Amniotic stem cell (primary cell): ENCODE measurements at places on chromosomes 1 and 21.

DNA sequence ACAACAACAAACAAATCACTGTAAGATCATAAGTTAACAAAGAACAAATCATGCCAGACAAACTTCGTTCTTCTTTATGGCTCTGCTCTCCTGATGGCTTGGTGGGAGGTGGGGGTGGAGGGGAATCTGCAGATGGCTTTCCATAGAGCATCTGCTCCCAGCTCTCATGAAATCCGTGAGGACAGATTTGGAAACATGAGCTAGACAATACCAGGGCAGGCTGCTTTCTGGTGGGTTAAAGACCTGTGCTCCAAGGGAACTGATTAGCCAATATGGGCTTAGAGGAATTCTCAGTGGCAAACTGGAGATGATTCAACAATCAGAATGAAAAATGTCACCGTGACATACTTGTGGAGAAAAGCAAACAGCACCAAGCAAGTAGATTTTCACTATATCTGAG lies 69.4 kb upstream of the TLR5 start:
- DNase-seq: no peak

DNA sequence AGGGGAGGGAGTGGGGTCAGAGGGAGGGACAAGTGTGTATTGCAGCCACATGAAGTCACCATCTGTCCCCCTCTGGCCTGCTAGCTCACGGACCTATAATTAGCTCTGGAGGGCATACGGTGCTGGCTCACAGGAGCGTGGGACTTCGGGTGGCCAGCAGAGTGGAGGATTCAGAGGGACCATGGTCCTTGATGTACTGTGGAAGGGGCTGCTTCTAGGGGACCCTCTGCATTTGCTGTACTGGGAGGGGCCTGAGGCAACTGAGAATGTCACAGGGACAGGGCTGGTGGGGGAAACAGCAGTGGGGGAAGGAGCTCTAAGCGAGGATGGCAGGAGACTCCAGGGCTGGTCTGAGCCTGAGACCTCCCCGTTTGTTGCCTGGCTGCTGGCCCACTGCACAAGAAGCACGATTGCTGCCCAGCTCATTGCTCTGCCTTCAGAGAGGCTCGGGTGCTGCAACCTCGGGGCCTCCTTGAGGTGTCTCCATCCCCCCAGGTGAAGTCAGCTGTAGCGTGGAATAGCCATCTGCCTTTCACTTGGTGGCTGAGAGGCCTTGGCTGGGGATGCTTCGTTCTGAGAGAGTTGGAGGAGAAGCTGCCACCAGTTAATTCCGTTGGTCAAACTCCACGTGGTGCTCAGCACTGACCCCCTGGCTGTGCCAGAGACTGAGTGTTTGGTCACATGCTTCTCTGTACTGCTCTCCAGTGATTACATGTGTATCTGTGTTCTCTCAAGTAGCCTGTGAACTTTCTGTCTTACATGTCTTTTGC lies 2.7 kb downstream of the PPFIA4 start:
- no peak for DNase-seq

DNA sequence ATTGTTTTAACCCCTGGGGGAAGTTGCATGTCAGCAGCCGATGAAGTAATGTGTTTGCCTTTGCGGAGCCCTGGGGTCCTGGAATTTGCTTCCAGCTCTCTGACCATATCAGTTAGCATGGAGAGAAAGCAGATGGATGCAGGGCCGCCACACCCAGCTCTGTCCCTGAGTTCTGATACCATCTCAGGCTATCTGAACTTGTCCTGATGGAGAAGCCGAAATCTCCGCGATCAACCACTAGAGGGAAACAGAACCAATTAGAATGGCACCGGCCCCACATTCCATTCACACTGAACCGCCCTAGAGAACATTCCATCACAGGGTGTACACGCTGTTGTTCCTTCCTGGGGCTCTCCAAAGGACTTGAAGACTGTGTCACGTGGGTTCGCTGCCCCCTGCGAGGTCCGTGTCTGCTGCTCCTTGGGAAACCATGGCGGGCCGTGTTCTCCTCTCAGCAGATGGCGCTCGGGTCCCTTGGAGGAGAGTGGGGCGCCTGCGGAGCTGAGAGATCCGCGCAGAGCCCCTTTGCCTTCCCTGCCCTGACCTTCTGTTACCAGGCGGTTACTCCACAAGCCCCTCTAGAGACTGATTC lies 75.4 kb downstream of the ABCA4 start:
- peak; percentile 85 for DNase-seq

DNA sequence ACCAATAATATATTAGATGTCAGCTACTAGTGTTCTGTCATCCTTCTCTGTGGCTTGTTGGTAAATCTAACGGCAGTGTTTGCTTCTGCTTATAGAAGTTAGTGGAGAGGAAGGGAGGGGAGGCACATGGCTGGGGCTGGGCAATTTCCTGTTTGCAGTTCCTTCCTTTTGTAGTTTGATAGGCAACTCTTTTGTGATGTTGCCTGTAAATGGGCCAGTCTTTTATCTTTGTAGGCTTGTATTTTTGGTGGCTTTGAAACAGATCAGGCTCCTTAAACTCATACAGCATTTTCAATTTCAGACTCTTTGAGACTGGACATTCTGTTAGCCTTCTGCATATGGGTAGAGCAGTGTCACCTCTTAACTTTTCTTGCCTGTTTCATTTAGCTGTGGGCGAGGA lies 48.1 kb downstream of the CDC14A start:
- DNase-seq: no peak

GRCh38 chr1:85473390-85473789 lies 8.4 kb upstream of the DDAH1 start:
- no peak for DNase-seq

- DNase-seq: no peak
Measured at GRCh38 chr1:231526536-231526935, 1.9 kb upstream of the TSNAX start.

GRCh38 chr1:55931081-55931940 lies 648.1 kb downstream of the PLPP3 start:
- no peak for DNase-seq

DNA sequence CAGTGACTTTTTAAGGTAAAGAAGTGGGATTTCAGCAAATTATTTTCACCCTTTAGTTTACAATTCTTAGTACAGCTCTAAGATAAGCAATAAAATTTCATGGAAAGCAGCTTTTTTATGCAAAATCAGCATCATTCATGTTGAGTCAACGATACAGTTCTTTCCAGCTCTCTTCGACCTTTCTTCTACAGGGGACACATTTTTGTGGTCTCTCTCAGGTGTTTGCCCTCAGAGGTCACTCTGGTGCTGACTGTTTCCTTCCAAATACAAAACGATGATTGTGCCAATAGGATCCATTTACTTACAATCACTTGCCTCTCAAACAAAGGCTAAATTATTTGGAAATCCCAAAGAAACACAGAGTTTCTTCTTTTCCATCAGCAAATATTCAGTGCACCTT lies 51.0 kb downstream of the PSMG1 start:
- no peak for DNase-seq

- DNase-seq: no peak
Measured at GRCh38 chr1:206668351-206668750, 16.4 kb upstream of the MAPKAPK2 start.

DNA sequence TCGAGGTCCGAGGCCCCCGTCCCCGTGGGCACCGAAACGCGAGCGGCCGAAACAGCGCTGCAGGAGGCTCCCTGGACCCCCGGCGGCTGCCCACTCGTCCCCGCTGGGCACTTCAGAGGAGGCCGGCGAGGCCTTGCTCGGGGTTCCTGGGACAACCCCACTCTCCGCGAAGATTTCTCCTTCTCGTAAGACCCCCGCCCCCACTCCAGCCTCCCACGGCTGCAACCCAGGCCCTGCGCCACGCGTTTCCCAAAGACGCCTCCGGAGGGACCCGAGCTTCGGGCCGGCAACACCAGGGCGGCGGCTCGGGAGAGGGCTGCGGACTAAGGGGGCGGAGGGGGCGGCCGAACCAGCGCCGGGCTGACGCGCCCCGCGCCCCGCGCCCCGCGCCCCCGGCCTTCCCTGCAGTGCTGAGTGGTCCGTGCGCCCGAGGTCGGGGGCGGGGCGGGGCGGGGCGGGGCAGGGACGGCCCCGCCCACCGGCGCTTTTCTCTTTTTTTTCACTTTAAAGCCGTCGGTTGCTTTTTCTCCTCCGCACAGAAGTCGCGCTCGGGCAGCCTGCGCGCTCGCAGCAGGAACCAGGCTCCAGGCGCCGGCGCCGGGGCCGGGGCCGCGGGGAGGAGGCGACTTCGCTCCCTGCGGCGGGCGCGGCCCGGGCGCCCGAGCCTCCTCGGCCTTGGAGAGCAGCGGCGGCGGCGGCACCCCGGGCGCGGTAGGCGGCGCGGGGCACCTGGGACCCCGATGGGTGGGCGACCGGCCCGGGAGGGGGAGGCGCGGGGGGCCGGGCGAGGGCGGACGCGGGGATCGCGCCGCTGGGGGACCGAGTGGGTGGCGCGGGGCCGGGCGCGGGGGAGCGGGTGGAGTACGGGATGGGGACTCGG lies at the start of gene SPSB1:
Gene SPSB1 (plus strand): TSS at position 534 of the 880 bp plus-strand sequence. CDS start 62,998 bp downstream, outside the sequence.
- peak; percentile 56 for DNase-seq

GRCh38 chr21:39265603-39266002 lies 47.8 kb downstream of the BRWD1 start:
- DNase-seq: no peak

GRCh38 chr1:234546890-234547788 lies 62.8 kb downstream of the IRF2BP2 start:
- no peak for DNase-seq

- no peak for DNase-seq
Measured at GRCh38 chr1:210523830-210524229, 195.1 kb downstream of the HHAT start.

DNA sequence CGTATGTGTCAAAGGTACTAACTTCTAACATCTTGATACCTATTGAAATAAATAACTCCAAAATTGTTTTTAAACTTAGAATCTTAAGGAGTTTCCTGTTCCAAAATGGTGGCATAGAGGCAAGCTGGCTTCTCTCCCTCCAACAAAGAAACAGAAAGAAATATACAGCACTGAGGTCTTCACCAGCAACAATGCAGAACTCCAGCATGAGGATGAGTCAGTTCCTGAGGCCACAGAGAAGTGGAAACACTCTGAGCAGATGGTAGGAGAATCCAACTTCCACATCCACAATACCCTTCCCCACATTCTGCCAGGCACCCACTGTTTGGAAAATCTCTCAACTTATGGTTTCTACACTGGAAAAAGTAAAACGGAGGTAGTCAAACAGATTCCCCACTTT lies 12.2 kb upstream of the PPIH start:
- no peak for DNase-seq

GRCh38 chr1:24919791-24920532 lies 10.1 kb downstream of the RUNX3 start:
- no peak for DNase-seq

GRCh38 chr1:193144999-193145398 lies 23.2 kb downstream of the CDC73 start:
- DNase-seq: no peak

DNA sequence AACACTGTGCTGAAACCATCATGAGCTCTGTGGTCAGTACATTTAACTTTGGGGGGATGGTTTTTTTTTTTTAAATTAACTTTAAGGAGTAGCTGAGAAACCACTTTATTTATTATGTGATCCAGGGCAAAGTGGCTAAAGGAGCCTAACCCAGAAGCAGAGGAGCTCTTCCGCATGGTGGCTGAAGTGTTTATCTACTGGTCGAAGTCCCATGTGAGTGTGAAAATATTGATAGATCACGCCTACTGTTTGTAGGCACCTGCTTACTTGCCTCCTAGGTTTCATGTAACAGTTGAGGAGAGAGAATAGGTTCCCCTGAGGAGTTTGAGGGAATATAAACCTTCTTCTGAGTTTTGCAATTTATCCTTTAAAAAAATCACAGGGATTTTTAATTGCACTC lies 181.4 kb downstream of the ZP4 start:
- no peak for DNase-seq

DNA sequence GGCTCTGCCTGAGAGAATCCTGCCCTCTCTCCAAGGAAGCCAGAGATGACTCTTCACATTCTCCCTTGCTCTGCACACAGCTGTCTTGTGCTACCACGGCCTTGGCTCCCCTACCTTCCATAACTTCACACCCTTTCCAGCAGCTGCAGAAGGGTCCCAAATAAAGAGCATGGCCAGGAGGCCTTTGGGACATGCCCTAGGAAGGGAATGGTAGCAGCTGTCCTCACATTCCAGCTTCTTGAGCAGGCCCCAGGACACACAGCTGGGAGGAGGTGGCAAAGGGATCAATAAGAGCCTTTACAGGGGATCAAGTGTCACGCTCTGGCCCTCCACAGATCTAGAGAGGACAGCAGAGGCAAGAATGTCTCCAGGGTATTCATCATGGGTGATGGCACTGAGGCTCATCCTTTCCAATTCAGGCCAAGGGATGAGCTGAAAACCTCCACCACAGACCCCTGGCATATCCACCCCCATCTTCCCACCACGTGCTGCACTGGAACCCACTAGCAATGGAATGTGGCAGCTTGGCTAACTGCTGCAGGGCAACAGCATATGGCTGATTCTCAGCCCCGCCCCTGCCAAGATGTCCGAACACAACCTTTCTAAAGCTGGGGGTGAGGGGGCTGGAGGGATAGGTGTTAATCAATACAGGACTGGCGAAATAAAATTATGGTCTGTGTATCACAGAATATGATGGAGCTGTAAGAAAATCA lies 17.8 kb upstream of the RAB29 start:
- no peak for DNase-seq

DNA sequence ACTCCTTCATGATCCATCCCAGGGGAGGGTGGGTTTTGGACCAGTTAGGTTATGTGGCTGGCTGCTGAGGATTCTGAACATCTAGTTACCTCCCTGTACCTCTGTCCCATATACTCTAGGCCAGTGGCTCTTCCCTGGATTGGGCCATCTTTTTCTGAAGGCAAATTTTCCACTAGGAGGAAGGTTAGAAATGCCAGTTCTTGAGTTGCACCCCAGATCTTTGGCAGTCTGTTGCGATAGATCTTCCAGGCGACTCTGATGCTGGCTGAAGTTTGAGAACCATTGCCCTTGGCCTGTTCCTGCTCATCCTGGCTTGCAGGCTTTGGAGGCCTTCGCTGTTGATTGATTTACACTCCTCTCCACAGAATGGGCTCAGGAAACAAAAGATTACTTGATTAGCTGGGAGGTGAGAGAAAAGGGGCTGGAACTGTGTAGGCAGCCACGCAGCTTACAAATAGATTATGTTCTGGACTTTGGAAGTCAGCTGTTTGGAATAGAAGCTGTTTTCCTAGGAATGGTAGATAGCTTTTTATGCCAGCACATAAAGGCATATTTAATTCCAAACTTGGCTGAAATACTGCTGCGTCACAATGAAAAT lies 110.1 kb downstream of the MRPS6 start:
- no peak for DNase-seq
